ENCODE measurements at places on chromosomes 5 and 9. TPM values are rescaled to one million over a fixed set of nuclear protein-coding genes. Genes with fewer than 3 reads are reported as not detected.

The LAMC3 gene
- total RNA-seq, result 23.4 TPM

The IFNA21 gene
- total RNA-seq, result not detected

The C9 gene
- total RNA-seq, result not detected

The SPINK7 gene
- not detected for total RNA-seq

The NOXA1 gene
- 6.1 TPM for total RNA-seq

The PCDHGA12 gene
- total RNA-seq, result 6.0 TPM

The FOXD1 gene
- 0.29 TPM for total RNA-seq

The GRM6 gene
- total RNA-seq, result not detected

The PCDHA9 gene
- 0.20 TPM for total RNA-seq

The AGXT2 gene
- total RNA-seq, result not detected

- H3K27ac ChIP-seq, result no peak overlapping the region
- no peaks in the 10 kb centered on the region for H3K27me3 ChIP-seq
Observed at GRCh38 chr5:138037271-138037670, 4.4 kb upstream of the FAM13B start.

- no peaks in the 10 kb centered on the region for H3K27me3 ChIP-seq
- H3K27ac ChIP-seq, result no peak overlapping the region
- DNase-seq, result no peak
- no peak overlapping the region for H3K4me3 ChIP-seq
Observed at GRCh38 chr9:32969270-32969669, 32.2 kb downstream of the APTX start.

DNA sequence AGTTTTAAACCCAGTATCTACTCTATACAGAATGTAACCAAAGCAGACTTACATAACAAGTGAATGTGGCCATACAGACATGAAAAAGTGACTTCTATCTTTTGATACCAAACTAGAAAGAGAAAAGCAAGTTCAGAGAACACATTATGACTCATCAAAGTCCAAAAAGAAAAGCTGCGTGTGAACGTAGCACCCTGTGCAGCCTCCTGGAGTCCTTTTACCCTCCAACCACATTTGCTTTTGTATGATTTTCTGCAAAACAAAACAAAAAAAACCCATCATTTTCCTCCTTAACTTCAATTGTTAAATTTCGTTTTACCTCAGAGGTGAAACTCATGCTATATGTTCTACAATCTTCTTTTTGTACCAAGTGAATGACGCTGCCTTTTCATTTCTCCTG lies 2.8 kb upstream of the SMARCA2 start:
- H3K4me3 ChIP-seq, result no peak overlapping the region
- DNase-seq, result no peak
- no peaks in the 10 kb centered on the region for H3K36me3 ChIP-seq
- no peaks in the 10 kb centered on the region for H3K27me3 ChIP-seq

DNA sequence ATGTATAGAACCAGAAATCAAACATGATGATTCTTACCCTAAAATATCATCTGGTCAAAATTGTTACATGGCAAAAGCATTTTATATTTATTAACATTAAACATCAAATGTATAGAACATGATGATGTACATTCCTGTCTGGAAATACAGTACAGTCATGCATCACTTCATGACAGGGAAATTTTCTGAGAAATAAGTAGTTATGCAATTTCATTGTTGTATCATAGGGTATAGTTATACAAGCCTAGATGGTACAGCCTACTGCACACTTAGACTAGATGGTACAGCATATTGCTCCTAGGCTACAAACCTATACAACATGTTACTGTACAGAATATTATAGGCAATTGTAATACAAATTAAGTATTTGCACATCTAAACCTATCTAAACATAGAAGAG lies 64.6 kb upstream of the VCAN start:
- no peaks in the 10 kb centered on the region for H3K27me3 ChIP-seq
- H3K27ac ChIP-seq, result no peak overlapping the region
- DNase-seq, result no peak
- no peak overlapping the region for H3K4me3 ChIP-seq
- no peaks in the 10 kb centered on the region for H3K4me1 ChIP-seq

- peaks cover 3% of the 10 kb centered on the region for H3K4me1 ChIP-seq
- no peaks in the 10 kb centered on the region for H3K36me3 ChIP-seq
- DNase-seq, result no peak
Observed at GRCh38 chr9:127724012-127724411, 8.1 kb downstream of the TTC16 start.

GRCh38 chr9:133822430-133823065 lies 84.4 kb upstream of the SARDH start:
- H3K27me3 ChIP-seq, result no peaks in the 10 kb centered on the region
- DNase-seq, result no peak
- H3K4me1 ChIP-seq, result no peaks in the 10 kb centered on the region
- no peak overlapping the region for H3K27ac ChIP-seq

GRCh38 chr5:74412066-74412465 lies 228.5 kb downstream of the ENC1 start:
- no peak for DNase-seq
- H3K4me1 ChIP-seq, result peaks cover 15% of the 10 kb centered on the region
- no peak overlapping the region for H3K4me3 ChIP-seq
- no peaks in the 10 kb centered on the region for H3K27me3 ChIP-seq
- no peak overlapping the region for H3K27ac ChIP-seq
- no peaks in the 10 kb centered on the region for H3K36me3 ChIP-seq

DNA sequence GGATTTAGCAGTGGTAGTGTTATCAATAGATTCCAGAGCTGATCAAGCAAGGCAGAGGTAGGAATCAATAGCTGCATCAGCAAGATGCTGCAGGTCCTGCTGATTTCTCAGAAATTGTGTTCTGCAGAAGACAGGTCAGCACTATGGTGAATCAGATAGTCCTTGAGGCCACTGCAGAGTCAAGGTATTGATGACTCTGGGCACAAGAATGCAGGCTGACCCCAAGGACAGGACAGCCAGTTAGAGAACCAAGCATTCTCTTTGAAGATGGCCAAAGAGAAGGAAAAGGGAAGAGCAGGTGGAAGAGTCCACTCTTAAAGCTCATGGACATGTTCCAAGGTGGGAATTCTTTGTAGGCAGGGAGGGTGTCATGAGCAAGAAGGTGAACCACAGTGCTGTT lies 28.0 kb downstream of the PRUNE2 start:
- no peak overlapping the region for H3K4me3 ChIP-seq
- no peak overlapping the region for H3K27ac ChIP-seq
- no peaks in the 10 kb centered on the region for H3K27me3 ChIP-seq
- no peak for DNase-seq
- no peaks in the 10 kb centered on the region for H3K36me3 ChIP-seq

- peak; percentile 87 for DNase-seq
- peaks cover 15% of the 10 kb centered on the region for H3K4me1 ChIP-seq
- H3K27ac ChIP-seq, result no peak overlapping the region
- peaks cover 42% of the 10 kb centered on the region for H3K27me3 ChIP-seq
Observed at GRCh38 chr5:139394123-139394653, 716 bp downstream of the PROB1 start.

- no peaks in the 10 kb centered on the region for H3K4me1 ChIP-seq
- H3K4me3 ChIP-seq, result no peak overlapping the region
- H3K36me3 ChIP-seq, result no peaks in the 10 kb centered on the region
- no peak for DNase-seq
- no peak overlapping the region for H3K27ac ChIP-seq
- peaks cover 29% of the 10 kb centered on the region for H3K27me3 ChIP-seq
Observed at GRCh38 chr5:178083922-178084321, 29.4 kb upstream of the N4BP3 start.

DNA sequence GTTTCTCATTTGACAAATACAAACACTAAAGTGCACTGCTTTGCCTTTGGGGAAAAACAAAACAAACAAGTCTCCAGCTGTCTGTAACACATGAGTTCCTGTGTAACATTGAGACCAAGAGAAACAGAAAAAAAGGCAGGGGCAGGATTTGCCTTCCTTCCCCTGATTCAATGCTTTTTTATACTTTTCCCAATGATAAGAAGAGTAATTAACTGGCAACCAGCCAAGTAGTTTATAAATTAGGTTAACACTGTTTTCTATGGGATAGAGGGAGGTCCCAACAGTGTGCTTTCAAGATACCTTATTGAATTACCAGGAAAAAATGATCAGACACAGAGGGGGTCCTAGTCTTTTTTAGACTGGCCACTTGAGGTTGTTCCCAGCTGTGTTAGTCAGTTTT lies 346.8 kb downstream of the TRIM36 start:
- H3K27me3 ChIP-seq, result no peaks in the 10 kb centered on the region
- H3K4me3 ChIP-seq, result no peak overlapping the region
- H3K4me1 ChIP-seq, result no peaks in the 10 kb centered on the region
- no peaks in the 10 kb centered on the region for H3K36me3 ChIP-seq

DNA sequence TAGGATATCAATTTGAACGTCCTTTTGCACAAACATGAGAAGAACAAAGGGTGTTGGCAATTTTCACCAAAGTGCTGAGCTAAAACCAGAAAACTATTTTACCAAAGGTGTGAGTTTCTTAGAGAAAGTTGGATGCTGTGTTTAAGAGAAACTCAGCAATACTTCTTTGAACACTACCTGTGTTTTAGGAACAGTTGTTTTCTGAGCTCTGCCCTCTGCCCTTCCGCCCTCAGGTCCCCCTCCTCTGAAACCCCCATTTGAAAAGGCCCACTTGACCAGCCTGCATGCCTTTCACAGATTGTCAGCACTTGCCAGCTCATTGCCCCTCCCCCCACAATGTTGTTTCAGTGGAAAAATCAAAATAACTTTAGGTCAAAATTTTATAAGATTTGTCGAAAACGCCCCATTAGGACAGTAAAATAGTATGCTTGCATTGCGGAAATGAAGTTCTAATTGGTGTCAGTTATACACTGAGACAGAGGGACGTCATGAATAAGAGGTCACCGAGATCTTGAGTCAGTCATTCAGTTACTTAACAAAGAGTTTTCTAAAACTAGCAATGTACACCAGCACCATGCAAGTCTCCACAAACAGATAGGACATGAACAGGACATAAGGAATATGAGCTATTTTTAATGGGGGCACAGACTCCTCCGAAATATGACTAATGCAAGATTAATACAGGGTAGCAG lies 61.9 kb upstream of the IL7R start:
- H3K4me3 ChIP-seq, result no peak overlapping the region
- H3K4me1 ChIP-seq, result no peaks in the 10 kb centered on the region
- no peaks in the 10 kb centered on the region for H3K27me3 ChIP-seq
- DNase-seq, result no peak

GRCh38 chr9:526904-527591 lies 312.4 kb downstream of the DOCK8 start:
- H3K4me3 ChIP-seq, result no peak overlapping the region
- no peaks in the 10 kb centered on the region for H3K4me1 ChIP-seq
- no peak overlapping the region for H3K27ac ChIP-seq
- H3K27me3 ChIP-seq, result no peaks in the 10 kb centered on the region
- H3K36me3 ChIP-seq, result no peaks in the 10 kb centered on the region
- no peak for DNase-seq

DNA sequence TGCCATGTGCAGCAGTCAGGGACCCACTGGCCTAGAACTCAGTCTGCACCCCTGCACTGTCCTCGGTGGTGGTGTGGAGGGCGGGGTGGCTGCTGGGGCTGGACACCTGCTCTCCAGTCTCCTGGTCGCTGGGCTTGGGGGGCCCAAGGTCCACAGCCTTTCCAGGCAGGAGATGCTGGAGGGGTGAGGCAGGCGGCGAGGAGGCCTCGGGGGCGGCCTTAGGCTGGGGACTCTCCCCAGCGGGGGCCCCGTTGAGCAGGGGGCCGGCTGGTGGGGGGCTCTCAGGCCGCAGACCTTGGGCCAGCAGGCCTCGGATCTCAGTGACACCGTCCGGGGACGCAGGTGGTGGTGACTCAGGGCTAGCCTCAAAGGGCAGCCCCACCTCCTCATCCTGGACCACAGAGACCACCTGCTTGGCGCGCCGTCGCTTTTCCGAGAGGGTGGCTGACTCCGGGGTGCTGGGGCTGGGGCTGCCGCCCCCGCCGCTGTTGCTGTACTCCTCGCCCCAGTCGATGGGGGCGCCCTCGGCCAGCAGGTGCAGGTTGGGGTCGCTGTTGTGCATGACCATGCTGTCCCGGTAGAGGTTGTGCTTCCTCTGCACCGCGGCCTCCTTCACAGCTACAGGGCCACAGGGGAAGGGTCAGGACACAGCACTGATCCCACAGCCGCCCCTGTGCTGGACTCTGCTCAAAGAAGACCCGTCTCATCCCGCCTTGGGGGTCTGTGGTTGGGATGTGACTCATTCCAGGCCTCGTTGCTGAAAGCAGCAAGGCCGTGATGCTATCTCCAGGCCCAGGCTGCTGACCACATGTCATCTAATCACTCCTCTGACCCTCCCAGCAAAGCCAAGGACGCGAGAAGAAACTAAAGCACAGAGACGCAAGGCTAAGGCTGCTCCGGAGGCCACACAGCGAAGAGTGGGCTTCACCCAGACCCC lies 55.8 kb downstream of the LRSAM1 start:
- H3K4me1 ChIP-seq, result no peaks in the 10 kb centered on the region
- H3K27me3 ChIP-seq, result no peaks in the 10 kb centered on the region
- peaks cover 98% of the 10 kb centered on the region for H3K36me3 ChIP-seq

- no peak for DNase-seq
- peaks cover 6% of the 10 kb centered on the region for H3K4me1 ChIP-seq
- H3K36me3 ChIP-seq, result no peaks in the 10 kb centered on the region
- H3K27me3 ChIP-seq, result no peaks in the 10 kb centered on the region
- H3K27ac ChIP-seq, result no peak overlapping the region
Observed at GRCh38 chr9:96214635-96215034, 87.3 kb downstream of the HSD17B3 start.

GRCh38 chr9:109475526-109475925 lies 22.6 kb downstream of the PTPN3 start:
- H3K36me3 ChIP-seq, result no peaks in the 10 kb centered on the region
- peaks cover 12% of the 10 kb centered on the region for H3K4me1 ChIP-seq
- peaks cover 48% of the 10 kb centered on the region for H3K27me3 ChIP-seq
- H3K27ac ChIP-seq, result peak overlapping the region; percentile 78

Data from left lung (tissue), 14 donors.